Dorsolateral prefrontal cortex (tissue), 122 donors: ENCODE measurements at places on chromosomes 1 and 21.

- DNase-seq = no peak
Measured at GRCh38 chr21:42277593-42277992, 37.6 kb downstream of the TFF3 start.

DNA sequence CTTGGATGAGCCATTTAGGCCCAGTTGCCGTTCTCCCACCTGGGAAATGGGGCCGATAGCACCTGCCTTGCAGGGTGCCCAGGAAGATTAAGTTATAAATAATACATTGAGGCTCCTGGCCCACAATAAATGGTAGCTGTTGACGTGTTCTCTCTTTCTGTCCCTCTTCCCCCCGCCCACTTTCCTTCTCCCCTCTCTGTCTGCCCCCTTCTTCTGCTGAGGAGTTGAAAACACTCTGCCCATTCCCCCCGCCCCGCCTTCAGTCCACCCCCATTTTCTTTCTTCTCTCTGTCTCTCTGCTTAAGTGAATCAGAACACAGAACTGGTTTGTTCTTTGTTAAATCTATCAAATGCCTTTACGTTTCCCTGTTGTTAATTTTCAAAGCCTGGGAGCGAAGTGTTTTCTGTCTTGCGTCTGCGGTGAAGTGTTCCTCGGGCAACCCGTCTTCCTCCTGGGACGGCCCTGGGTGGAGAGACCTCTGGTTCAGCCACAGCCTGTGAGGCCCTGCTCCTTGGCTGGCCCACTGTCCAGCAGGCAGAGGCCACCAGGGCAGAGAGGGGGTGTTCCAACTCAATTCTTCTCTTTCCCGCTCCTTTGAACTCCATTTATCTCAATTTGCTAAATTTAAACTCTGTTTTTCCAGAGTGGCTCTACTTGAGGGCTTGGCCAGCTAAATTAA is 29.3 kb upstream of the SELENON start:
- no peak for DNase-seq

DNA sequence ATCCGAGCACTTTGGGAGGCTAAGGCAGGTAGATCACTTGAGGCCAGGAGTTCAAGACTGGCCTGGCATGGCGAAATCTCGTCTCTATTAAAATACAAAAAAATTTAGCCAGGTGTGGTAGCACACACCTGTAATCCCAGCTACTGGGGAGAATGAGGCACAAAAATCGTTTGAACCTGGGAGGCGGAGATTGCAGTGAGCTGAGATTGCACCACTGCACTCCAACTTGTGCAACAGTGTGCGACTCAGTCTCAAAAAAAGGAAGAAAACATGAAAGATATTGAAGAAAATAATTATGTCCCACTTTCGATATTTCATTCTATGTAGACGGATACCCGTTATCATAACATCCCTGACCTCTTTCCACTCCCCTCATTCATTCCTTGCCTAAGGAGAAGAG is 19.2 kb downstream of the TUT4 start:
- no peak for DNase-seq

- DNase-seq = no peak
Measured at GRCh38 chr1:162676750-162677149, 44.5 kb downstream of the DDR2 start.

DNA sequence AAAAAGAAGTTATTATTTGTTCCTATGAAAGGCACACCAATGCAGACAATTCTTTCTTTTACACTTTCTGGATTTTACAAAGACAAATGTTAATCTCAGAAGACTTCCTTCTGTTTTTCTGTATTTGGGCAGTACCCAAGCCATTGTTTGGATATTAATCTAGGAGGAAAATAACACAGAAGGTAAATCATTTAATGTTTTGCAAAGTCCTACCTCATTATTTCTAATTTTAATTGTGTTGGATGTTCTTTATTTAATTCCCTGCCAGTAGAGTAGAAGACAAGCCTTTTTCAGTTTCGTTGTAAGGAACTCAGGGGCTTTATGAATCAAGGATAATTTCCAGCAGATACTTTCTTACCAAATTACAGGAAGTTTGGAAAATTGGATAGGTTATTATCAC is 118.3 kb downstream of the VPS13D start:
- DNase-seq = no peak

DNA sequence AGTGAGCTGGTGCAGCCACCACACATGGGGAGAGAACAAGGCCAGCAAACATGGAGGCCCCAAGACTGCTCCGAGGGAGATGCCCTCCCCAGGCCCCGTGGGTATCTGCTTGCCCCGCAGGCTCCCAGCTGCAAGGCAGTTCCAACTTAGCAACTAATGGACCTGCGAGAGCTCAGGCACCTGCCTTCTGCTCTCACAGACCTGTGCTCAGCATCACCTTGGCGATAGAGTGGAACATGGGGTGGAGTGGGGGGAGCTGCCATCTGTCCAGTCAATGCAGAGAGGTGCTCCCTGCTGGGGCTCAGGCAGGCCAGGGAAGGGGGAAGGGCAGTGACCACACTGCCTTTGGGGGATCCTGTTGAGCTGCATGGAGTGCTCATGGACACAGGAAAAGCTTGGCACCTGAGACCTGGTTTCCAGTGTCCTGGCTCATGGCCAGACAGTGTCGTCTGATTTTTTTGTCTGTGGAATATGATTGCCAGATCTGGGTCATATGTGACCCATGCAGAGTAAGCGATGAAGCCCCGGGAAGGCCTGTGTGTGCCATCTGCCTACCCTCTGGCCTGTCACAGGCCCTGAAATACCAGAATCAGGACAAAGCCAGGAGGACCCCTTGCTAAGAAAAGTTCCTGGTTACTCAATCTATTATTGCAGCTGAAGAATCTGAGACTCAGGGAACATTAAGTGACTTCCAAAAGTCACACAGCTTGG is 39.9 kb upstream of the TENT5C start:
- DNase-seq = no peak

DNA sequence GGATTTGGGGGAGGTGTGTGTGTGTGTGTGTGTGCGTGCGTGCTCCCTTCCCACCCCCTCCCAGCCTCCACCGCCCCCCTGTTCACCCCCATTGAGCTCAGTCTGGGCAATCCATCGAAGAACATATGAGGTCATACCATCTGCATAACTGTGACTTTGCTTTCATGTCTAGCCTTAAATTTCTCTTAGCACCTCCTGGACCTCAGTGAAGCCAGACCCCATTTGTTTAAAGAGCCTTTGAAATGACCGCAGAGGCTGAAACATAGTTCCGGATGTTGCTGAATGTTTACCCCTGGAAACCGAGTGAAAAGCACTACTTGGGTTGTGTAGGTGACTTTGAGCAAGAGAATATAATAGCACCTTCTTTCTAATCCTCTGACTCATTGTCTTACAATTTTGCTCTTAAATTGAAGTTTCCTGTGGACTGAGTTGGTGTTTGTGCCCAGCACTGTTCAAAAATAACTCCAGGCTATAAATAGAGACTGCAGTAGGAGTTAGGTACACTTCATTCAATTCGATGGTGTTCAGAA is 75.4 kb downstream of the UBE4B start:
- no peak for DNase-seq

DNA sequence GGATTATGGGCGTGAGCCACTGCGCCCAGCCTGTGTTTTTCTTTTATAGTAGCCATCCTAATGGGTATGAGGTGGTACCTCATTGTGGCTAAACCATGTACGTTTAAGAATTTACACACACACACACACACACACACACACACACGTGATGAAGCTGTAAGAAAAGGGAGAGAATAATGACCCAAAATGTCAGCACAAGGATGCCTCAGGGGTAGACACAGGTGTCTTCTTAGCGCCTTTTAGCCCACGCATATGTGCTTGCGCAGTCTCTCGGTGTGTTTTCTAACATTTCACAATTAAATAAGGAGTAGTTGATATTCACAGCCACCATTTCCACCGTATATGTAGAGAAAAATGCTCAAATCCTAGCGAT is 782 bp upstream of the PFKL start:
- no peak for DNase-seq

DNA sequence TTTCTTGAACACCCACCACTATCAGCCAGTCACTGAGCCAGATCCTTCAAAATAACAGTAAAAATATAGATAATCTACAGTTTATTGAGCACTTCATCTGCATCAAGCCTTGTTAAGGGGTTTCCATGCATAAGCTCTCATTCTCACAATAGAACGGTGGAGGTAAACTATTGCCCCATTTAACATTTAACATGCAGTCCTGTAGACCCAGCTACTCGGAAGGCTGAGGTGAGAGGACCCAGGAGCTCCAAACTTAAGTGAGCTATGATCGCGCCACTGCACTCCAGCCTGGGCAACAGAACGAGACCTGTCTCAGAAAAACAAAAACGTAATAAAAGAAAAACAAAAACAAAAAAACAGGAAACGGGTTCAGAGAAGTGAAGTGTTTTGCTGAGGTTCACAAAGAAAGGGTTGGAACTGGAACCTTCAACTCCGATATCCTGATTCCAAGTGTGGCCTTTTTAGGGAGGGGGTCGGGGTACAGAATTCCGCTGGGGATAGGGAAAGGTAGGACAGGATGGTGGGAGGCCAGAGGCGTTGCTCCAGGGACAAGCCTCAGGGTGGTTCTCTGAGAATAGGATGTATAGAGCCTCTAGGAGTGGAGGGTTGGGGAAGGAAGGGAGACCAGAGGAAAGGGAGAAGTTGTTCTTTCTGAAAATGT is 11.6 kb upstream of the SESN2 start:
- DNase-seq = no peak

GRCh38 chr1:241332987-241333386 is 24.0 kb downstream of the RGS7 start:
- no peak for DNase-seq

DNA sequence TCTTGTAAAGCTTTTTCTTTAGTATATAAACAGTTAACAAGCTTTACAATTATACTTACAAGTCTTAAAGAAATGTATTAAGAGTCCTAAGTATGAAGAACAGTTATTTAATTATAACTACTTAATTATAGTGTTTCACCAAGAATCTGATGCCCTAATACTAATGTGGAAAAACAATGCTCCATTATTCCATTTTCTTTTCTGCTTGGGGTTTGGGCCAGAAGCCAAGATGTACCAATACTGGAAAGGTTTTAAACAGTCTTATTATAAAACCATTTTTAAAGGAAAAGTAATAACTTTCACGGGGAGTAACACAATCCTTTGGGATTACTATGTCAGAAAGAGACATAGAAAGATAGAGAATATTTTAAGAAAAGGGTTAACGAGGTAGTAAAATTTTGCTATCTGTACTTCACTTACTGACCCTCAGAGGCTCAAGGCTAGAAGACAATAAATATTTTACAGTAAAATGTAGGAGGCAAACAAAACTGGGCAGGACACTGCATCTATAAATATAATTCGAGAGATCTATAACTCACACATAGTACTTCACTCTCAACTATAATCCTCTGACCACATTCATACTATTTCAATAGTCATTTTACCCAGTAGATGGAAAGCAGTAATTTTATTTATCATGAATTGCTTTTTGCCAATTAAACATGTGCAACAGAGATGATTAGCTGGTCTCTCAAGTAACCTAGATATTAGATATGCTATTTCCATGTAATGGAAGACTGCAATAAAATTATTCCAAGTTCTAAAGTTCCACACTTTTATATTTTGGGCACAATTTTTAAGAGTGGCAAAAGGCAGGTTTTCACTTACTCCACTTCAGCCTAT is 63.9 kb downstream of the LTN1 start:
- no peak for DNase-seq

GRCh38 chr1:18010408-18010807 is 97.2 kb upstream of the IGSF21 start:
- DNase-seq = no peak

- DNase-seq = no peak
Measured at GRCh38 chr21:41868062-41868710, 11.0 kb downstream of the PRDM15 start.

GRCh38 chr1:170205301-170205700 is 59.5 kb downstream of the NTMT2 start:
- DNase-seq = no peak

DNA sequence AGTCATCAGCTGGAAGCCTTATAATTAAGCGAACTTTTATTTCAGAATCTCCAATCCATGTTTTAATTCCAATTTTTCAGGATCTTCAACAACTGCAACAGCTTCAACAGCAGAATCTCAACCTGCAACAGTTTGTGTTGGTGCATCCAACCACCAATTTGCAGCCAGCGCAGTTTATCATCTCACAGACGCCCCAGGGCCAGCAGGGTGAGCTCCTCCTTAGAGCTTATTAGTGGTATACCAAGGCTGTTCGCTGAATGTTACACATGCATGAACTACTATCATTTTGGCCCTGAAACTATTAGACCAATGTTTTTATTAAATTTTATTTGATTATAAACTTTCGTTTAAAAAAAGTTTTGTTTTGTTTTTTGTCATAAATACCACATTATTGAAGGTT is 142.4 kb downstream of the CD247 start:
- DNase-seq = no peak

GRCh38 chr1:85325920-85326319 is 49.5 kb upstream of the BCL10 start:
- no peak for DNase-seq

DNA sequence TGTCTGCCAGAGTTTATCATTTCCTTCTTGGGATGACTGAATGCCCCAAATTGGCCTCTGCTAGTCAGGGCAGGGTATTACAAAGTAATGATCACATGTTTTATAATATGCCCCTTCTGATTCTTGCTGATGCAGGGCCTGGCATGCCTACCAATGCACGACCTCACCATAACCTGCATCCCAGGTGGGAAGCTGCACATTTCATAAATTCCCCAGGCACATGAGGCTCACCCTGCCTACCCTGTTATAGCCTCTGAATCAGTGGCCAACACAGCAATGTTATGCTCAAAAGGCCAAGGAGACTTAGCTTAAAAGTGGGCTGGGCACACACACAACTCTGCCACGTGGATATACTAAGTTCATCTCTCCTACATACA is 28.0 kb upstream of the XPR1 start:
- DNase-seq = no peak

DNA sequence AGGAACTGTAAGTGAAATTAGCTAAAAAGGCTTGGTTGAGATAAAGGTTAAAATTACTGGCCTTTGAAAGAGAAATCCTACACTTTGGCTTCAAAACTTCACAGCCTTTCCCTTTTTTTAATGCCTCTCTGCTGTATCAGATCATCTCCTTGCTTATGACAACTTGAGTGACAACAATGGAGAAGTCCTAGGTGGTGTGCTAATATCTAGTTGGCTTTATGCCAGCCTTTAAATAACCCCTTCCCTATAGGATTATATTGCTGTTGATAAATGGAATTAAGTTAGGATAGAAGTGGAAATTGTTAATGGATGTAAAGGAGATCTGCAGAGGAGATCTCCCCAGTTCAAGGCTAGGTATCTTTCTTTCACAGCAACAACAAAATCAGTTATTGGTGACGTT is 130.2 kb upstream of the ATP1B1 start:
- DNase-seq = no peak

DNA sequence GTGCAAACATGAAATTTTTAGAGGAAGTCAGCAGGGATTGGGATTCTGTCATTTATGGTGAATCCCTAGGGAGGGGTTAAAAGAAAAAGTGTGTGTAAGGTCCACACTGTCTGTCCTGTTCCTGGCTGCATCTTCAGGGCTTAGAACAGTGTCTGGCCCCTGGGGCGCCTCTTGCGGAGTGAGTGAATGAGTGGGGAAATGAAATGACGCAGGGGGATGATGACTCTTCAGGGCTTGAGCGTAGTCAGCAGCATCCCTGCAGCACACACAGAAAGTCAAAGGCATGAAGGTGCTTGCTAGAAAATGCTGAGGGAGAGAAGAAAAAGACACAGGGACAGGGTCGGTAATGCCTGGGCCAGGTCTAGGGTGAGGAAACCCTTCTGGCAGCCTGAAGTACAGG is 57.8 kb downstream of the PGBD5 start:
- no peak for DNase-seq
